ENCODE measurements at places on chromosomes 16 and 17.
A peak's percentile ranks its signal among the peaks of the same experiment; 100 is the strongest.

DNA sequence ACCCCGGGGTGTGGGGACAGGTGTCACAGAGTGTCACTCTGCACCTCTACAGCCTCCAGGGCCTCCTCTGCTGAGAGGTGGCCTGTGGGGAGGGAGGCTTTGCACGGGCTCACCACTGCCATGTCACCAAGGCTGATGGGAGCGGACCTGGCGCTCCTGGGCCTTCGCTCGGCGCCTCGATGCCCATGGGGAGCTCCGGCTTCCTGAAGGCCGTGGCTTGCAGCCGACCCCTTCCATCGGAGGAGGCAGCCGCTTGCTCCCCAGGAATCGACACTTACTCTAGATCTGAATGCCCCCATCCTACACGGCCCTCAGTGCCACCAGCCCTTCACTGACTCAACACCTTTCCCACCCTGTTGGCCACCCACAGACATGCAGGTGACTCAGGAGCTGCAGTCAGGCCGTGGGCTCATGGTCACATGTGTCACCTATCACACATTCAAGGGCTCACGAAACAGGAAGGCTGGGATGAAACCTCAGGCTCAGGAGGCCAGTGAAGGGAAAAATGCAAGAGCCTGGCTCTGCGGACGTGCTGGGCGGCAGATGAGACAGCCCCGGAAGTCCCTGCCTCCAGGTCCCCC, 11.9 kb downstream of the LGALS3BP start:
- no peak for DNase-seq

DNA sequence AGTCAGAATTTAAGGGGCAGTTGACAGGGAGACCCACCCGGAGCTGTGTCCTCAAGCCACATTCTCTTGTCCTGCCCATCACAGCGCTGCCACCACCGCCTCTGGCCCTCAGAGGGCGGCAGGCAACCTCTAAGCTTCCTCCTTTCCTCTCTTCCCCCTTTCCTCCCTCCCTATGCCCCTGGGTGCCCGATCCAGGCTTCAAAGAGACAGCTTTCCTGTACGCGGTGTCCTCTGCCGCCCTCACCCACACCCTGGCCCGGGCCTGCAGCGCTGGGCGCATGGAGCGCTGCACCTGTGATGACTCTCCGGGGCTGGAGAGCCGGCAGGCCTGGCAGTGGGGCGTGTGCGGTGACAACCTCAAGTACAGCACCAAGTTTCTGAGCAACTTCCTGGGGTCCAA, 23.5 kb downstream of the WNT9B start:
- no peak for DNase-seq

- DNase-seq, result peak; percentile 22
These were observed 832 bp downstream of the CDK5R1 start for GRCh38 chr17:32487473-32488176.

- DNase-seq, result no peak
These were observed 144.4 kb downstream of the PCTP start for GRCh38 chr17:55895112-55895759.

GRCh38 chr17:28545787-28546415, 6.5 kb downstream of the UNC119 start:
- no peak for DNase-seq

DNA sequence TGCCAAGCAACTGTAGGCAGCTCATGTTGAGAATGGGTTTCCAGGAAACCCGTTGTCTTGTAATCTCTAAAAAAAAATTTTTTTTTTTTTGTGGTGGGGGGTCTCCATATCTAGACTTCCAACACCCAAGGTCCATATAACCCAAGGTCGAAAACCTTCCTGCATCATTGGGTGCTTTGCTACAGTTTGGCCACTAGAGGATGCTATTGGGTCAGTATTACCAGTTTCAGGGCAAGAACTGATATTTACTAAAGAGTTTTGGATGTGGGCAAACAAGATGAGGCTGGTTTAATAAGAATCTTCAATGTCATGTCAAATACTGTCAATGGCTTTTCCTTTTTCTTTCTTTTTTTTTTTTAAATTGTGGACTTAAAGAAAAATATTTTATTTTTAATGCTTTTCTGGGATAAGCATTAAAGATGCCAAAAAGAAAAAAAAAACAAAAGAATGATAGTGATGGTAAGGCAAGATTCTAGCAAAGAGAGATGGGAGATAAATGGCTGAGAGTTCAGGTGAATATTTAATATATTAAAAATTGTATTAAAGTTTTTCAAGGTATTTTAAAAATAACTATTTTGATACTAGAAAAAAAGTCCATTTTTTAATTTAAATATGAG, 62.2 kb downstream of the DHRS7C start:
- DNase-seq, result peak; percentile 59

DNA sequence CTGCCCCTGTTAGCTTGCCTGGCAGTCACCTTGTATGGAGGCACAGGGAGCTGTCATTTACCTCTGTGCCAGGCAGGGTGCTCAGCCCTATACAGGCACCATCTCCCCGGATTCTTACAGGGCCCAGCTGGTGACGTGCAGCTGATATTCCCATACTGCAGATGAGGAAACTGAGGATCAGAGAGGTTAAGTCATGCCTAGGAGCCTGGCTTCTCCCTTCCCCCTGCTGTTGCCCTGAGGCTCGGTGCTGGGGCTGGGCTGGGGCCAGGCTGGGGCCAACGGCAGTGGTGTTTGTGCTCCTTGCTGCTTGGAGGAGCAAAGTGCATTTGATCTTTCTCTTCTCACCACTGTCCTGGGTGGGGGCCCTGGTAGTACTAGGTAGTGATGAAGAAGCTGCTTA, 54.7 kb upstream of the IL34 start:
- no peak for DNase-seq

GRCh38 chr16:21603928-21604327, 4.6 kb downstream of the METTL9 start:
- no peak for DNase-seq

- DNase-seq, result no peak
These were observed 25.8 kb upstream of the KLHDC4 start for GRCh38 chr16:87791295-87792204.

DNA sequence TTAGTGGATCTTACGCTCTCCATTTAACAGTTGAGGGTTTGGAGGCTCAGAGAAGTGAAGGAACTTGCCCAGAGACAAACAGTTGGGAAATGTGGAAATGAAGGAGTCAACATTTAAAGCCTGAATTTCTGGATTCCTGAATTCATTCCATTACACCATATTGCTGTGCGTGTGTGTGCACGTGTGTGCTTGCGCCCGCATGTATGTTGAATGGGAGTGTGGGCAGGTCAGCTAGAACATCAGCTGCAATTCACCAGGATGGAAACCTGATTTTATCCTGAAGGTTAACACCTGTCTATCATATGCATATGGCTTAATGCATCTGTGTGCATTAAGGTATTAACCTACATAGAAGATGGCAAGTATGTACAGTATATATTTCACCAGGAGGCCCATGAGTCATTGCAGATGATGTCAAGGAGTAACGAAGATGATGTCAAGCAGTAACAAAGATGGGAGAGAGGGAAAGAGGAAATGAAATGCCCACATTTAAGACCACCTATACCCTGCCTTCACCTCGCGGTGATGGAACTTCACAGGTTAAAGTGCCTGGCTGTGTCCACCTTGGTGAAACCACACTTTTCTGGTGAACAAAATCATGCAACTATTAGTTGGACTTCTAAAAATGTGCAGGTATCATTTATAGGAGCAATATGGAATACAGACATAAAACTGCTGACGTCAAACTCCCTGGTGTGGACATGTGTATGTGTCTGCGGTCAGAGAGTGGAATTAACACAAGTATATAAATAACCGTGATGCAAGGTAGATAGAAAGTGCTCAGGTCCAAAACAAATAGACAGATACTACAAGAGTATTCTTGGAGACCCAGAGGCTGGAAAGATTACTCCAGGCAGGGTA, 832 bp upstream of the ADAP2 start:
- DNase-seq, result no peak

GRCh38 chr17:36879624-36880131, 57.6 kb upstream of the LHX1 start:
- no peak for DNase-seq

GRCh38 chr17:27458524-27458908, 2.3 kb downstream of the KSR1 start:
- DNase-seq, result no peak

GRCh38 chr17:71760062-71760720, 360.6 kb upstream of the SOX9 start:
- DNase-seq, result no peak

DNA sequence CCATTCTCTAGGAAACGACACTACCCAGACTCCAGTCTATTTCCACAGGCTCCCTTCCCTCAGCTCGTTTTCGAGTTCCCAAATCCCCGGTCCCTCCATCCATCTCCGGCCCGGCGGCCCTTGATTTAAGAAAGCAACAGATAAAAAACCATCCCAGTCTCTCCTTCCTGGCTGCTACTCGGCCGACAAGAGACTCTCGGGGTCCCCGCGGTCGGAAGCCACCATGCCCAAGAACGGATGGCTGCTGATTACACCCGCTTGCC, 182 bp downstream of the RPL26 start:
- DNase-seq, result no peak

DNA sequence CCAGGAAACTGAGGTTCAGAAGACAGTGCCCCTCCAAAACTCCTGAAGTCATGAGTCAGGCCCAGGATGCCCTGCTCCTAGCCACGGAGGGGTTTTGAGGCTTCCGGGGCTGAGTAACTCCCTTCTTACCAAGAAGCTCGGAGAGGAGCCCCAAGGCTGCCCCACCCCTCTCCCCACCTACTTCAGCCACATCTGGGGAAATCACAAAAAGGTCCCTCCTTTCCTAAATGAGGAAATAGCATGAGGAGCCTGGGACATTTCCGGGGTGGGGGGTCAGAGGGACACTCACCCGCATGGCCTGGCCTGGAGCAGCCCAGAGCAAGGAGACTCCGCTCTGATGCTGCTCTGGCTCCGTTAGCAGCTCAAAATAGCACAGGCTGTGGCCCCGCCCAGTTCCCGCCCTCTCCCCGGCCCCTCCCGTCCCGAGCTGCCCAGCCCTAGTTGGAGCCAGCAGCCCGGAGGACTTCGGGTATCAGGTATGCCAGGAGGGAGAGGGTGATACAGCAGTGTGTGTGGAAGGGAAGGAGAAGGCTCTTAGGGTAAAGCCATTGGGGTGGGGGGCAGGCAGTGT, 40.1 kb downstream of the MYO18A start:
- DNase-seq, result peak; percentile 67

- DNase-seq, result no peak
These were observed 70.9 kb downstream of the GNAO1 start for GRCh38 chr16:56262148-56262547.

DNA sequence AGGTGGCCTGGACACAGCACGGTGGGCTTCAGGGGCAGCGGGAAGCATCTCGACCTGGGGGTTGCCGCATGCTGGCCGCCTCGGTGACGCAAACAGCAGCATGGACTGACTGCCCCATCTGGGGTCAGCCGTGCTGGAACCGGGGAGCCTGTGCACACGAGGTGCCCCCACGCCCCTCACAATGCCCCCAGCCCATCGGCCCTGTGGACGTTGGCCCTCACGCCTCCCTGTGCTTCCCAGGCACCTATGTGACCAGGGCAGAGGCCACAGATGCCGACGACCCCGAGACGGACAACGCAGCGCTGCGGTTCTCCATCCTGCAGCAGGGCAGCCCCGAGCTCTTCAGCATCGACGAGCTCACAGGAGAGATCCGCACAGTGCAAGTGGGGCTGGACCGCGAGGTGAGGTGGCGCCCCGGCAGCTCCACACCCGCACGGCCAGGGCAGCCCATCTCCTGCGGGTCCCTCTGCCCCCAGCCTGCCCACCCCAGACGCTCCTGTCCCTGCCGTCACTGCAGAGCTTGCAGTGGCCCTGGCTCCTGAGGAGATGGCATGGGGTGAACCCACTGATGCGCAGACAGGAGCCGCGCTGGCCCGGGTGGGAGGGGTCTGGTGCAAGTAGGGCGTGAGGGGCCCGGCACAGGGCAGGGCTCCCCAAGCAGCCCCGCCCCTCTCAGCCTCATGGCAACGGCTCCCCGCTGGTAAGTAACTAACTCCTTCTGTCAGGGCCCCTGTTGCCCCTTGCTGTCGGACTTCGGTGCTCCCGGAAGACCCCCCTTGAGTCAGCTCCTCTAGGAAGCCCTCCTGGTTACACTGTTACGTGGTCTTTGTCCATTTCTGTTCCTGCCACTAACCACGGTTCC, 13.6 kb downstream of the CDH15 start:
- no peak for DNase-seq

DNA sequence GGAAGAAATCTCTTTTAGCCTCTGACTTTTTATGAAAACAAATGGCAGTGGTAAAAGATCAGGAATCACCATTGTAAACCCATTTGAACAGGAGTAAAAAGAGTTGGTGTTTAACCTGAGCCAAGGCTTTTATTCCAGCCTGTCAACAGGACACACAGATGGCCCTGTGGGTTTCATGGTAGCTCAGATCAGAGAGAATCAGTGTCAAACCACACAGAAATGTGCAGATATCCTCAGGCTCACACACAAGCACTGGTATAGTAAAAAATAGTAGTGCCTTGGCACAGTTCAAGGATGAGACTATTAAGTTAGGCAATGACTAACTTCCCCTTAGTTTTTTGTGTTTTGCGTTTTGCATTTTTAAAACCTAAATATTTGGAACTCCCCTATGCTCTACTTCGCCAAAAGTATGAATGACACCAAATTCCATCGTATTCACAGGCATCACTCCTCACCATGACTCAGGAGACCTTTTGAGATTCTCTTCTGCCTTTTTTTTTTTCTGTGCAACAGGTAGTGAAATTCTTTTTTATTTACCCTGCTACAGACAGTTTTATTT, 1200.0 kb downstream of the CDH11 start:
- no peak for DNase-seq

DNA sequence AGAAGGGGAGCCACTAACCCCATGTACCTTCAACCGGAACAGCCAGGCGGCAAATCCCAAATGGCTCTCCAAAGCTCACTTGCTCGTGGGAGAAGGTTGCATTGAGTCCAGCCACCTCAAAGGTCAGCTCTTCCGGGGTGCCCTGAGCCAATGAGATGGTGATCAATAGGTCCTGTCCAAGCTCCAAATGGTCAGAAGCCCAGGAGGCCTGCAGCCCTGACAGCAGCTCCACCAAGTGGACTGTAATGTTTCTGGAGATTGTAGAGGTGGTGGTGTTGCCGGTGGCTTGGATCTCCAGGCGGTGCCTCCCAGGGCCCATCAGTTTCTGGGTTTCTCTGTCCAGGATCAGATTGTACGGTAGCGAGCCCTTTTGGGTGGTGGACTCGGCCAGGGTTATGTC, 39.9 kb upstream of the BCO1 start:
- DNase-seq, result no peak

GRCh38 chr17:46733837-46734475, 84.5 kb downstream of the WNT3 start:
- no peak for DNase-seq

GRCh38 chr17:50165066-50165465, 739 bp upstream of the SGCA start:
- no peak for DNase-seq
